ENCODE measurements at places on chromosomes 6 and 20.

DNA sequence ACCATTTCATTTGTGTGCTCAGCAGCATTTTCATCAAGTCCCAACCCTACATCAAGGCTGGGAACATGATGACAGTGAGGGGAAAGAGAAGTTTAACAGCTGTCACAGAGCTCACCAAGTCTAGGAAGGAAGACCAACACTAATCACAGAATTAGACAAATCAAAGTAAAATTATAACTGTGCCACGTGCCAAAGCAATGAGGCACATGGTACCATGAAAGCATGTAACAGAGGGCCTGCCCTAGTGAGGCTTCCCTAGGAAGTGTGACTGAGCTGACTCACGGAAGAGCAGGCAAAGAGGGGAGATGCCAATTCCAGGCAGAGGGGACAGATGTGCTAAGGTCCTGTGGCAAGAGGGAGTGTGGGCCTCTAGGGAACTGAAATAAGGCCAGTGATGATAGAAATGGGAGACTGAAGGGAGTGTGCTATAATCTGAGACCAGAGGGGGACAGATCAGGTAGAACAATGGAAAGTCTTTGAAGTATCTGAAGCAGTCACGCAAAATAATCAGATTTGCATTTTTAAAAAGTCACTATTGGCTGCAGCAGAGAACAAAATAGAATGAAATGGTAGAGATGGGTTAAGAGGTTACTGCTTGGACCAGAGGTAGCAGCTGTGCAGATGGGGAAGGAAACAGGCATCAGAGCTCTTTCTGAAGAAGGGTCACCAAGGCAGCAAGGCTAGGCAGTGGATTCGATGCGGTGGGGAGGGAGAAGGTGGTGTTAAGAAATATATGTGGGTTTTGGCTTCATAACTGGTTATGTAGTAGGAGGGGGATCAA, 86.8 kb downstream of the GPR6 start:
- DNase-seq = no peak

GRCh38 chr20:64140061-64140931, 24.0 kb upstream of the MYT1 start:
- DNase-seq = no peak

GRCh38 chr6:2765896-2766766, 938 bp downstream of the WRNIP1 start:
- no peak for DNase-seq

DNA sequence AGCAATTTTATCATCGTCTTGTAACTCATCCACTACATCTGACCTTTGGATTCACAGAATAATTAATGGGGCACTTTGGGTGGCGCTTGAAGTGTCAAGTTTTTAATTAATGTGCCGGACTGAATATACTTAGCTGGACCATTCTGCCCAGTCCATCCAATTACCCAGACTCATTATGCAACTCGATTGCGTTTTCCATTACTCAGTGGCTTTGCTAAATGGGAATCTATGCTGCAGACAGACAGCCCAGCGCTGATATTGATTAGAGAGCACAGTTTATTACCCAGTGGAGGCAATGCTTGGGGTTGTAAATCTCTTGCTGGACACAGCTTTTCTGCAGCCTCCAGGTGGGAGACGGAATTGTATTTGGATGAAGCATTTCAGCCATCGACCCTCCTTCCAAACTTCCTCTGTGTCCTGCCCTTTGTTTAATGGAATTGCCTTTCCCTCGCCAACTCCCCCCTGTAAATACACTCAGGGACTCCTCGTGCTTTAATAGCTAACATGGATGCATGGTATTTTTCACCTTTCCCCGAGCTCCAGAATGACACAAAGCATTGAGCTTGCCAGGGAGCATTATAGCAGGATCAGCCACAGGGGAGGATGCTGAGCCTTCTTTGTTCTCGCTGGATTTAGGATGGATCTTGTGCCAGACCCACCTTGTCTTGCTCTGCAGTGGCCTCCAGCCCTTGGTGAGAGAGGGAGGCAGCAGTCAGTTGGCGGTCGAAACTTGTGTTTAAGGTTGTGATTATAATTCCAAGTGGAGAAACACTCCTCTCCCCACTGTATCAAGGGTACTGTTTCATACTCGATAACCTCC, 59.7 kb downstream of the EDN3 start:
- DNase-seq = no peak

DNA sequence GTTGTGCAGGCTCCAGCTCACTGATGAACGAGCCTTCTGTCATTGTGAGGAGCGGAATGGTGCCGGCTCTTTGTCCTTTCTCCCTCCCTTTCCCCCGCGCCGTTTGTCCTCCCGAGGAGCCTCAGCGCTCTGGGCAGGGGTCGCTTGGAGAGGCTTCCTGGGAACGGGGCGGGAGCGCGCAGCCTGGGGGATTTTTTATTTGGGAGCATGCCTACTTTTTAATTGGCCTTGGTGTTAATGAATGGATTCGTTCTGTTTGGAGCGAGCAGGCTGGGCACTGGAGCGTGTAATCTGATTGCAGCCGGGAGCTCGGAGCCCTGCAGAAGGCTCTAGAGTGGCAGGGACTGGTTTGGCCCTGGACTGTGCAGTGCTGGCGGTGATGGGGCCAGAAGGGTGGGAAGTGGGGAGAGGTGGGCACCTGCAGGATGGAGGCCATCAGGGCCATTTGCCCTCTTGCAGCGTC, 118.8 kb downstream of the CDH4 start:
- no peak for DNase-seq

- no peak for DNase-seq
These were observed 51.6 kb upstream of the BMP6 start for GRCh38 chr6:7674291-7674690.

DNA sequence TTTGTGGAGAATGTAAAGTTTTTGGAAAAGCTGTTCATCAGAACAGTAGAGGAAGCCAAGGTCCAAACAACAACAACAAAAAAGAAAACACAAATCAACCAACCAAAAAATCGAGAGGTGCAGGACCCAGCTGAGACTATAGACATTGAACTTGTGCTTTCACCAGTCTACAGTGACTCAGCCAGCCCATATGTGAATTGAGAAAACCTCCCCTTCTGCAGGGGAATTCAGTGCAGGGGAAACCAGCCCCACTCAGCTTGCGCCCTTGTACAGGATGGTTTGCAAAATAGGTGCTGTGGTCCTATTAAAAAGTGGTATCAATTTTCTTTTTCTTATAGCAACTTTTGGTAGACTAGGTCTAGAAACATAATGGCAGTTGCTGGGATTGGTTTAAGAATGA, 21.3 kb downstream of the MLIP start:
- no peak for DNase-seq

DNA sequence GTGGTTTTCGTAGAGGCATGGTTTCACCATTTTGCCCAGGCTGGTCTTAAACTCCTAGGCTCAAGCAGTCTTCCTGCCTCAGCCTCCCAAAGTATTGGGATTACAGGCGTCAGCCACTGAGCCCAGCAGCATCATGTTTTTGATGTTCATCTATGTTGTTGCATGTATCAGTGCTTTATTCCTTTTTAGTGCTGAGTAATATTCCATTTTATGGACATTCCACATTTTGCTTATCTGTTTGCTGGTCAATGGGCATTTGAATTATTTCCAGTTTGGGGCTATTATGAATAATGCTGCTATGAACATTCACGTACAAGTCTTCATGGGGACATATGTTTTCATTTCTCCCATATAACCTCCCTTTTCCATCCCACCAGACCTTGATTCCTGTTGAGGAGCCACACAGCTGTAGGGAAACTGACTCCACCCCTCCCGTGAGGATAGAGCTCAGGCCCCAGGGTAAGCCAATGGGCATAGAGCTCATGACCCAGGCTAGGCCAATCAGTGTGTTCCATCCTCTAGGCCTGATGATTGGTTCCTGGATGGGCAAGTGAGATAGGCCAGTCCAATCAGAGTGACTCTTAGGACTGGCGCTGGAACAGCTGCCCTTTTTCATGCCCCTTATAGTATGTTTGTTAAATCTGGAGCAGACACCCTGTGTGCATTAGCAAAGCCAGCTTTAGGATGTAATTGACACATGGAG, 49.5 kb downstream of the DLGAP4 start:
- DNase-seq = no peak

Measured in vagina (tissue), 2 donors.